ENCODE measurements at places on chromosomes 6 and 20.
A peak's percentile ranks its signal among the peaks of the same experiment; 100 is the strongest.

DNA sequence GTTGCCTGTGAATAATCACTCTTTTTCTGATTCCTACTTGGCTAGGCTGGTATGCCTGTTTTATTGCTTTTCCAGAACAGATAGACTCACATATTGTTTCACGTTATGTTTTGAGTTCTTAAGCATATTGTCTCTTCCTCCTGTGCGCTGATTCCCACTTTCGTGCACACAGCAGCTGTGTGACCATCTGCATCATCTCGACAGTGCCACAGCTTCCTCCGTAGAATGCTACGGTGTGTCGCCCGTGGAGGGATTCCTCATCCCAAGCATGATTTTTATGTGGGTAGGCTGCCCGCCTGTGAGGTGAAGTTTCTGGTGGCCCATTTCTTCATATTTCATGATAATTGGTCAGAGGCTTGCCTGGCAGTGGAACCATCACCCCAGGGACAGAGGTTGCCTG, 31.8 kb downstream of the PLCB4 start:
- DNase-seq = peak; percentile 79

GRCh38 chr20:25470045-25470444, 62.6 kb downstream of the GINS1 start:
- peak; percentile 24 for DNase-seq

- no peak for DNase-seq
These were observed 48.8 kb upstream of the BCLAF1 start for GRCh38 chr6:136338486-136338885.

- no peak for DNase-seq
These were observed 1.3 kb upstream of the CNKSR3 start for GRCh38 chr6:154511791-154512190.

GRCh38 chr20:17226410-17227218, at the start of gene PCSK2:
Gene PCSK2, plus strand, starts transcription at chr20:17227040. Its CDS starts 266 bp downstream, at chr20:17227306.
- DNase-seq = peak; percentile 99

DNA sequence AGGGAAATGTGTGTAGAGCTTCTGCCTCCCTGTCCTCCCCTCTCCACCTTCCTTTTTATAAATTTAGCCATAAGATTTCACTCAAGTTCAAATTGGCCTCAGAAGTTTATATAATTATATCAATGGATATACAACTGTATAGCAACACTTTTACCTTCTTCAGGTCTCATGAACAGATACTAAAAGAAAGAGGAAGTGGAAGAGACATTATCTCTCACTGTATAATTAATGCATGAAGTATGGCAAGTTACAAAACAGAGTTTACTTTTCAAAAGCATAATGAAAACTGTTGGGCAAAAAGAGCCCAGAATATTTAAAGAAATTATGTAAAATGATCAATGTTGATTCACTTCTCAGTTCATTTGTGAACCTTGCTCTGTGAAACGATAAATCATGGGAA, 99.7 kb downstream of the PDE7B start:
- no peak for DNase-seq

- no peak for DNase-seq
These were observed 121.9 kb downstream of the CFAP61 start for GRCh38 chr20:20174089-20174835.

GRCh38 chr6:90268178-90268577, 28.5 kb downstream of the BACH2 start:
- DNase-seq = no peak

- no peak for DNase-seq
These were observed 20.4 kb upstream of the RAB23 start for GRCh38 chr6:57242505-57242904.

DNA sequence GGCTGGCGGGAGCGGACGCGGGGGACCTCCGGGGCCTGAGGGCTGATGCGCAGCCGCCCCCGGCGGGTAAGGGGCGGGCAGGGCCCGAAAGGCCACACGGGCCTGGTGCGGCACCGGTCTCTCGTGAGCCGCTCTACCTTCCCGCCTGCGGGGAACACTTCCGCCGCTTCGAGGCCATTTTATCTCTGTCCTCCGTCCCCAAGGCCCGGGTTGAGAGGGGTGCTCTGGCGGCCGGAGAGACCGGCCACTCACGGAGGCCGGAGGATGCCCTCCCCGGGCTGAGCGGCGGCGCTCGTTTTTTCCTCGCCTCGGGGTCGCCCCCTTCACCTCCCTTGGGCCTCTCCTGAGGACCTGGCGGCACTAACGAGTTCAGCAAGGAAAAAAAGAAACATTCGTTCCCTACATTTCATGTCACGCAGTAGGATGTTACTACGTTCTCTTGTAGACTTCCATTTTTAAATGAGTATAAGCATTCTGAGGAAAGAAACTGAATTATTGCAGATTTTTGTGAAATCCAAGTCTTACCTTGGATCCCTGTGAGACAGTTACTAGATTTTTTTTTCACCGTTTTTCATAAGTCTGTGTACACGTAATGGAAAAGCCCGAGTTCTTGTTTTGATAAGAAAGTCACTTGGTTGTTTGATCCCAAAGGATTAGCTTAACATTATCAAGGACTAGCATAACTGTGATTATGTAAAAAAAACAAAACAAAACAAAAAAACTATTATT, 575 bp downstream of the WTAP start:
- DNase-seq = peak; percentile 28

- DNase-seq = no peak
These were observed 175.8 kb upstream of the GGTLC1 start for GRCh38 chr20:24164360-24164759.
